NCI-H510A treated with DMSO at 0.1 percent for 48 hours (cell line): ENCODE measurements at places on chromosomes 2 and 18.
A peak's percentile ranks its signal among the peaks of the same experiment; 100 is the strongest.

DNA sequence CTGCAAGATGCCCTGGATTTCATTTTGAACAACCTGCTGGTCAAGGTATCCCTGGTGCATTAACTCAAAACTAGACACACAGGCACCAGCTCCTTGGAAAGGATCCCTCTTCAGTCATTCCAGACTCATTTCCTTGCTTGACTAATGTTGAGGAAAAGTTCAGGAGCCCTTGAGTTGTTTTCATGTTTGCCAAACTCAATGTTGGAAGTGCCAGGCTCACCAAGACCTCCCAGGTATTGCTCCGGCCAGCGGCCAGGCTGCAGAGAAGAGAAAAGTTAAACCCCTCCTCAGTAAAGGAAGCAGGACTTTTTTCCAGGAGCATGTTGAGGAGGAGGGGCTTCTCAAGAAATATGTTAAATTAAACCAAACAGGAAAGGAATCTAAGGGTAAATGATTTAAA lies 42.7 kb downstream of the TGIF1 start:
- DNase-seq, result no peak

DNA sequence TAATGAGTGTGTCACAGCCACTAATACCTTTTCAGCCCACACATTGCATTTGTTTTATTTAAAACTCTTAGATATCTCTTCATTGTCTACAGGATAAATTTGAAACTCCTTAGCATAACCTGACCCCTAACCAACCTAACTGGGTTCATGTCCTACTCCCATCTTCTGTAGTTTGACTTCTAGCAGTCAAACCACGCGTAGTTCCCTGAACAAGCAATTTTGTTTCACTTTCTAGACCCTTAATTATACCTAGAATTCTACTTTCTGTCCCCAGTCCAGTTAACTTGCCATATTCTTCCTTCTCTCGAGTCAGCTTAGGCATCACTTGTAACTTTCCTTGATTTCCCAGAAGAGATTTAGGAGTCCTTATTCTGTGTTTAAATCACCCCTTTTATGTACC lies 55.1 kb downstream of the RBBP8 start:
- DNase-seq, result no peak

- no peak for DNase-seq
These were observed 32.8 kb upstream of the DNAH7 start for GRCh38 chr2:196101325-196101991.

GRCh38 chr2:170817093-170818035 lies 677 bp downstream of the GAD1 start:
- peak; percentile 82 for DNase-seq
